ENCODE measurements at places on chromosomes 4 and X. TPM values are rescaled to one million over a fixed set of nuclear protein-coding genes. Genes with fewer than 3 reads are reported as not detected.

The XAGE1A gene
- not detected for total RNA-seq

The ARHGEF6 gene
- 31.2 TPM for total RNA-seq

The CHRNA9 gene
- total RNA-seq = not detected

The FGFBP1 gene
- not detected for total RNA-seq

The TRIM60 gene
- not detected for total RNA-seq

The PKD2 gene
- total RNA-seq = 38.7 TPM

The ARX gene
- total RNA-seq = 19.3 TPM

The MAGEA2 gene
- not detected for total RNA-seq

The CLNK gene
- not detected for total RNA-seq

The SNX12 gene
- total RNA-seq = 79.1 TPM

The RRH gene
- total RNA-seq = 1.1 TPM

The AFF2 gene
- 36.5 TPM for total RNA-seq

The MAGED4B gene
- 50.8 TPM for total RNA-seq

The CHRDL1 gene
- 43.3 TPM for total RNA-seq

The MAGEB18 gene
- not detected for total RNA-seq

The SLC10A4 gene
- 2.3 TPM for total RNA-seq

The PRIMPOL gene
- 9.5 TPM for total RNA-seq

The ADAMTS3 gene
- 3.9 TPM for total RNA-seq

The TRO gene
- 80.8 TPM for total RNA-seq

The ASB9 gene
- total RNA-seq = not detected

The NKX6-1 gene
- total RNA-seq = 0.68 TPM

The SPACA5 gene
- not detected for total RNA-seq

The GPR173 gene
- 20.2 TPM for total RNA-seq

The VSIG1 gene
- total RNA-seq = 0.38 TPM

The CHST7 gene
- total RNA-seq = 5.7 TPM

The PDGFC gene
- 9.5 TPM for total RNA-seq

The MYOZ2 gene
- total RNA-seq = 0.54 TPM

The GLOD5 gene
- not detected for total RNA-seq

The RTL3 gene
- total RNA-seq = not detected

The CXorf58 gene
- 0.37 TPM for total RNA-seq

The ARHGAP4 gene
- total RNA-seq = 17.7 TPM

The USP17L24 gene
- not detected for total RNA-seq

The UCP1 gene
- total RNA-seq = not detected

The RAB39B gene
- total RNA-seq = 19.4 TPM

The ACE2 gene
- total RNA-seq = 0.14 TPM

The SPANXN4 gene
- not detected for total RNA-seq

The PASD1 gene
- not detected for total RNA-seq

The GUCY1B1 gene
- total RNA-seq = 82.9 TPM

The ATP2B3 gene
- 57.3 TPM for total RNA-seq

The DCX gene
- 17.3 TPM for total RNA-seq

The CD38 gene
- total RNA-seq = 2.2 TPM

The CXCR3 gene
- total RNA-seq = not detected

The CENPVL2 gene
- total RNA-seq = not detected

The TRPC3 gene
- 4.3 TPM for total RNA-seq

Data from dorsolateral prefrontal cortex (tissue), 122 donors.